Stimulated activated CD8-positive, alpha-beta memory T cell treated with anti-CD3 and anti-CD28 coated beads, Interleukin-7, amount 100 ng/mL, for 24 hours (primary cell): ENCODE measurements at places on chromosomes 11 and 22.

DNA sequence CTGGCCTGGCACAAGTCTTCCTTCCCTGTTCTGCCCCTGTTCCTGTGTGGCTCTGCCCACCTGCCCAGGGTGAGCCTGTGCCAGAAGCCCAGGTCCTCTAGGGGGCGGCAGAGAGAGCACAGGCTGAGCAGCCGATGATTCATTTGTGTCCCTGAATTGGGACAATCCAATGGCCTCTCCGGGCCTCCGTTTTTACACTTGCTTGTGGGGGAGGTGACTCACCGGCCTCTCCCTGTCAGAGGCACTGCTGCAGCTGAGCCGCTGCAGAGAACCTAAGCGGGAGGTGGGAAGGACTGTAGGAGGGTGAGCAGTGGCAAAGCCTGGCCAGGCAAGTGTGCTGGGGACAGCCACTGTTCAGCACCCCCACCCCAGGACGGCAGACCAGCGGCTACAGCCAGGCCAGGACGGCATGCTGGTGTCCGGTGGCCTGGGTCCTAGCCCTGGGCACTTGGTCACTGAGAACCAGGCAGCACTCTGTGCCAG is 65.2 kb upstream of the LMO1 start:
- peak; percentile 41 for DNase-seq

GRCh38 chr22:22246706-22247105 is 2.1 kb downstream of the VPREB1 start:
- DNase-seq, result no peak

GRCh38 chr22:25048659-25049647 is 96.4 kb downstream of the KIAA1671 start:
- DNase-seq, result peak; percentile 48

DNA sequence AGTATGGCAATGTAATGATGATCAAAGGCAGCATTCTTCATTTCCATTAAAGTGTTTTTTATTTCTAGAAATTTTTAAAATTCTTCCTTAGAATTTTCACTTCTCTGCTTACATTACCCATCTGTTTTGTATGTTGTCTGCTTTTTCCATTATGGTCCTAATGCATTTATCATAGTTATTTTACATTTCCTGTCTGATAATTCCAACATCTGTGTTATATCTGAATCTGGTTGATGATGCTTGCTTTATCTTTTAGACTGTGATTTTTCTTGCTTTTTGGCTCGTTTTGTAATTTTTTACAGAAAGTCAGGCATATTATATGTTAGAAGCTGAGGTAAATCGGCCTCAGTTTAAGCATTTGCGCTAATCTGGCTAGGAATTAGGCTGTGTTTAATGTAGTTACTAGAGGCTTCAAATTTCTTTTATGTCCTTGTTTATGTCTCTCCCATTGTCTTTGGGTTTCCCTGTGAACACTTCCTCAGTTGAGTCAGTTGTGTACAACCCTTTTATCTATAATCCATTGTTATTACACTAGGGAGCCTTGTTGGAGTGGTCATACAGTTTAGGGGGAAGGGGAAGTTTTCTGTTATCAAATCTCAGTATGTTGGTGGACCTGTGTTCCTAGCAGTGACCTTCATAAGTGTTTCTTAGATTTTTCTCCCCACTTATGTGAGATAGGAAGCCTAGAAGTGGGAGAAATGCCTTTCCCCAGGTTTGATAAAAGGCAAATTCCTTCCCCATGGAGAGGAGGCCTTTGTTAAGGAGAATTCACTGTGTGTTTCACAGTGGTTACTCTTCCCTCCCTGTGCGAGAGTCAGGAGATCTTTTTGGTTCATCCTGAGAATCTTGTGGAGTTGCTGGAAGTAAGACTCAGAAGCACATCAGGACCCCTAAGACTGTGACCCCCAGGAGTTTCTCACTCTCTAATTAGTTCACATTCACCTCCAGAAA is 437.5 kb downstream of the INSC start:
- DNase-seq, result no peak

GRCh38 chr11:102576350-102576749 is 45.8 kb upstream of the MMP7 start:
- no peak for DNase-seq

DNA sequence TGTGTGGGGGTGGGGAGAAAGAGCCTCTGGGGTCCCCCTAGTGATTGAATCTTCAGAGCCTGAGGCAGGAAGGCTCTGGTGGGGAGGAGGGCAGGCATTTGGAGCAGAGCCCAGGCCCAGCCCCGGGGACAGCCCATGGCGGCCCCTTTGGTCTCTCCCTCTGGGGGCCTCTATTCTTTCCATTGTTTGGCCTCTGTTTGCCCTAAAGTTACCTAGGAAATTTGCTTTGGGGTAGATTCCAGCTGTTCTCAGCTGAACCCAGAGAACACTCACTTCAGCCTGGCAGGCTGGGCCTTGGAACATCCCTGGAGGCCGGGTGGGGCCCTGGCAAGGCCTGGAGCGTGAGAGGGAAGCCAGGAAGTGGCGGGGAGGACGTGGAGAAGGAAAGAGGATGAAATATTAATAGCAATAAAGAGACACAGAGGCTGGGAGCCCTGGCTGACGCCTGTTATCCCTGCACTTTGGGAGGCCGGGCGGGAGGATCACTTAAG is 22.9 kb upstream of the A4GALT start:
- DNase-seq, result no peak

DNA sequence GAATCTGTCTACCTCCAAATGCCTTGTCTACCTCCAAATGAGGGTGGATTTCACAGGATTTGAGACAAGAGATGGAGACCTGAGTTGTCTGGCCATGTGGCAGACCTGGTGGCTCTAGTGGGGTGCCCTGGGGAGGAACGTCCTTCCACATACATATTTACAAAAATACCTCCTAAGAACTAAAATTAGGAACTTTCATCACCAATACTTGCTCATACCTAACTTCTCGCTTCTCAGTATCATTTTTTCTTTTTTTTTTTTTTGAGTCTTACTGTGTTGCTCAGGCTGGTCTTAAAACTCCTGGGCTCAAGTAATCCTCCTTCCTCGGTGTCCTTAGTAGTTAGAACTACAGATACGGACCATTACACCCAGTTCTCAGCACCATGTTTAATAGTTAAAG is 117.9 kb downstream of the MED15 start:
- no peak for DNase-seq

DNA sequence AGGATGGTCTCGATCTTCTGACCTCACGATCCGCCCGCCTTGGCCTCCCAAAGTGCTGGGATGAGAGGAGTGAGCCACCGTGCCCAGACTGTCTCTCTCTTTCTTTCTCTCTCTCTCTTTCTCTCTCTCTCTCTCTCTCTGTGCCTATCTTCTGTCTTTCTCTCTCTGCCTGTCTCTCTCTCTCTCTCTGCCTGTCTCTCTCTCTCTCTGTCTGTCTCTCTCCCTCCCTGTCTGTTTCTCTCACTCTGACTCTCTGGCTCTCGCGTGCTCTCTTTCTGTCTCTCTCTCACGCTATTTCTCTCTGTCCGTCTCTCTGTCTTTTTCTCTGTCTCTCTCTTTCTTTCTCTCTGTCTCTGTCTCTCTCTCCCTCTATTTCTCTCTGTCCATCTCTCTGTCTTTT is 3911.2 kb upstream of the OR11H1 start:
- no peak for DNase-seq

DNA sequence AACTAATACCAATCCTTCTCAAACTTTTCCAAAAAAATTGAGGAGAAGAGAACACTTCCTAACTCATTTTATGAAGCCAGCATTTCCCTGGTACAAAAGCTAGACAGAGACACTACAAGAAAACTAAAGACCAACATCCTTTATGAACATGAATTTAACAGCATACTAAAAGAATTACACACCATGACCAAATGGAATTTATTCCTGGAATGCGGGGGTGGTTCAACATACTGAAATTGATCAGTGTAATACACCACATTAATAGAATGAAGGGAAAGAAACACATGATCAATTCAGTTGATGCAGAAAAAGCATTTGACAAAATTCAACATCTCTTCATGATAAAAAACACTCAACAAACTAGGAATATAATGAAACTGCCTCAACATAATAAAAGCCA is 148.1 kb downstream of the WNT7B start:
- DNase-seq, result no peak

GRCh38 chr11:1878137-1879031 is 13.3 kb downstream of the PRR33 start:
- no peak for DNase-seq

DNA sequence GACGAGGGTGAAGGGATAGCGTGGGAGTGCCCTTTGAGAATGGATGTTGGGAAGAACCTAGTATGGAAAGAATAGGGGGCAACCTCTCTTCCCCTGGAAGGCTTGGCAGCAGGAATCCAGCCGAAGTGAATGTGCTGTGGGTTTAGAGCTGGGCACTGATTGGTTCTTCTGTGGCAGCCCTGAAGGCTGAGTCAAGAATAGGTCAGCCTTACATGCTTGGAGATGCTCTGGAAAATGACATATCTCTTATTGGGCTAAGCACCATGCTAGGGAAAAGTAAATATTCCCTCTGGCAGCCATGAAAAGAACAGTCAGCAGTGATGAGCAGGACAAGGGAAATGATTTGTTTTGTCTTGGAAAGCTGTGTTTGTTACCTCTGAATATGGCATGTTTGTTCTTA is 149.5 kb downstream of the COMMD9 start:
- DNase-seq, result no peak

DNA sequence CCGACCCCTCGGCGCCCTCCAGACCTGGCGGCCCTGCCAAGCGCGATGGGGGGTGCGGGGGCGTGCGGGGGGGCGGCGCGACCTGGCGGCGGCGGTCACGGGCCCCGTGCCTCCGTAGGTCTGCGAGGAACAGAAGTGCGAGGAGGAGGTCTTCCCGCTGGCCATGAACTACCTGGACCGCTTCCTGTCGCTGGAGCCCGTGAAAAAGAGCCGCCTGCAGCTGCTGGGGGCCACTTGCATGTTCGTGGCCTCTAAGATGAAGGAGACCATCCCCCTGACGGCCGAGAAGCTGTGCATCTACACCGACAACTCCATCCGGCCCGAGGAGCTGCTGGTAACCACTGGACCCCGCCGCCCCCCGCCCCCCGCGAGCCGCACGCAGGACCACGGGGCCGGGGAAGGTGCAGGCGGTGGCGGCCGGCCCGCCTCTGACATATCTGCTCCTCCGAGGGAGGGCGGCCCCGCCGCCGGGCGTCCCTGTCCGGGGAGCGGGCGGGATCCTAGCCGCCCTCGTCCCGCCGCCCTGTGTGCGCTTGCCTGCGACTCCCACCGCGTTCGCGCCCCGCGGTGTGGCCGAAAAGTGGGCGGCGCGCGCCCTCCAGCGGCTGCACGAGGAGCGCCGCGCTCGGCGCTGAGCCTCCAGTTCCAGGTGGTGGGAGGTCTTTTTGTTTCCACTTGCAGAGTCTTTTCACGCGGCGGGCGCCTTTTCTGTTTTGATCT is 2.1 kb downstream of the CCND1 start:
- DNase-seq, result peak; percentile 52

GRCh38 chr11:90426442-90426841 is 203.6 kb upstream of the CHORDC1 start:
- DNase-seq, result no peak

DNA sequence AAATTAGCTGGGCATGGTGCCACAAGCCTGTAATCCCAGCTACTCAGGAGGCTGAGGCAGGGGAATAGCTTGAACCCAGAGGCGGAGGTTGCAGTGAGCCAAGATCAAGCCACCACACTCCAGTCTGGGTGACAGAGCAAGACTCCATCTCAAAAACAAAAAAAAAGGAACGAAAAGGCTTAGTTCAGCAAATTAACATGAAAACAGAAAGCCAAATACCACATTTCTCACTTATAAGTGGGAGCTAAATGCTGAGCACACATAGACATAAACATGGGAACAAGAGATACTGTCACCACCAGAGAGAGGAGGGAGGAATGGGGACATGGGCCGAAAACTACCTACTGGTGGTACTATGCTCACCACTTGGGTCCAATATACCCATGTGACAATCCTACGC is 38.6 kb downstream of the SCGB1A1 start:
- no peak for DNase-seq

GRCh38 chr11:123740787-123741158 is 687 bp downstream of the ZNF202 start:
- DNase-seq, result no peak
